Activated effector memory CD4-positive, alpha-beta T cell treated with Interleukin-2 at 50 U/mL for 16 hours (primary cell): ENCODE measurements at places on chromosomes 16 and 17.

GRCh38 chr16:72848759-72849664 is 198.9 kb downstream of the ZFHX3 start:
- no peak for DNase-seq

GRCh38 chr16:314795-315299 is 31.9 kb downstream of the PDIA2 start:
- no peak for DNase-seq

GRCh38 chr17:2250140-2251095 is 53.2 kb downstream of the SMG6 start:
- no peak for DNase-seq

DNA sequence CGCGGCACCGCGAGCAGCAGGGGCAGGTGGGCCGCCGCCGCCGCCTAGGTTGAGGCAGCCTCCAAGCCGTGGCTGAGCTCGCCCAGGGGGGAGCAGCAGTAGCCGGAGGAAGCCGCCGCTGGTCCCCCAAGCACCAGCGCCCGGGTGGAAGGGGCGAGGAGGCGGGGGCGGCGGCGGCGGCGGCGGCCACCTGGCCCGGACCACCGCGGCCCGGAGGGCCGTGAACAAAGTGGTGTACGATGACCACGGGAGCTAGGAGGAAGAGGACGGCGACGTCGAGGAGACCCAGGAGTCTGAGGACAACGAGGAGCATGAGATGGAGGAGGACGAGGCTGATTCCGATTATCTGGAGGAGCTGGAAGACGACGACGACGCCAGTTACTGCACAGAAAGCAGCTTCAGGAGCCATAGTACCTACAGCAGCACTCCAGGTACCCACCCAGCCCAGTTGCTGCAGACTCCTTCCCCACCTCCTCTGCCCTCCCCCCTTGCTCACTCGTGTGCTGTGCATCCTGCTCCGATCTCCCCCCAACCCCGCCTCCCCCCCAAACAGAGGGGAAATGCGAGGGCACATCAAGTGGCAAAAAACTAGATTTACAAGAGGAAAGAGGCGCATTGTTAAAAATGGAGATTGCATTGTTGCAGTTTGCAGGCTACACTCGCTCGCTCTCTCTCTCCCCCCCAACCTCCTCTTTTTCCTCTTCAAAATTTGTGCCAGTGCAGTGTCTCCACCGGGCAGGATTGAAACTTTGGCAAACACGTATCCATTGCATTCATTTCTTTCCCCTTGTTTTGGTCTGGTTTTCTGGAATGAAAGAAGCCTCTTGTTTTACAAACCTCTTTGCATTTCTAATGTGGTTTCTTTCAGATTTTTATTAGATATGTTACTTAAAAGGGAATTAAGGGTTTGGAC is 41.8 kb upstream of the AMZ2 start:
- DNase-seq = peak; percentile 45

- DNase-seq = no peak
Observed at GRCh38 chr17:883586-883962, 96.0 kb downstream of the NXN start.

DNA sequence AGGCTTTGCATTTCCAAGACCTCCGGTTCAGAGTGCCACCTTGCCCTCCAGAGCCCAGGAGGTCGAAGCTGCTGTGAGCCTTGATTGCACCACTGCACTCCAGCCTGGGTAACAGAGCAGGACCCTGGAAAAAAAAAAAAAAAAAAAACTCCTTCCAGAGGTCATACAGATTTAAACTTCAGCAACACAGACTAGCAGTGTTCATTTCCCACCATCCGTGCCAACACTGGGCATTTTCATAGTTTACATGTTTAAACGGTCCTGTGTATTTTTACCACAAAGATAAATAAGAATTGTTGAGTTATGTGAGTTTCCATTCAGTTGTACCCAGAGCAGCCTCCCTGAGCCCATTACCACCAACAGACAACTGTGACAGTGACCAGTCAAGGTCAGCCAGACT is 50.4 kb downstream of the ZDHHC7 start:
- DNase-seq = no peak

DNA sequence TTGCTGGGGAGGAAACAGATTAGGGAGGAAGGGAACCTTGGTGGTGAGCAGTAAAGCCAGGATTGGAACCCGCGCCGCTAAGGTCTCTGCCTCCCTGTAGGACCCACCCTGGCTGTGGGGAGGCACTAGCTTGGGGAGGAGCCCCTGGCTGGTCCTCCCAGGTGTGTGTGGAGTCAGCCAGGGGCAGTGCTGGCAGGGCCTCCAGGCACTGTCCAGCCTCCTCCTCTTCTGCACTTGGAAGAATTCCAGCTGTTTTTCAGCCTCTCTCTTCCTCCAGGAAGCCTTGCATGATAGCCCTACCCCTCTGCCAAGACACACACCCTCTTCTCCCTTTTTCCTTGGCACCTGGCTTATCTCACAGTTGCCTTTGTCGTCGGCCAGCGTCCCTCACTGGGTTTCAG is 34.8 kb downstream of the TMEM235 start:
- no peak for DNase-seq

DNA sequence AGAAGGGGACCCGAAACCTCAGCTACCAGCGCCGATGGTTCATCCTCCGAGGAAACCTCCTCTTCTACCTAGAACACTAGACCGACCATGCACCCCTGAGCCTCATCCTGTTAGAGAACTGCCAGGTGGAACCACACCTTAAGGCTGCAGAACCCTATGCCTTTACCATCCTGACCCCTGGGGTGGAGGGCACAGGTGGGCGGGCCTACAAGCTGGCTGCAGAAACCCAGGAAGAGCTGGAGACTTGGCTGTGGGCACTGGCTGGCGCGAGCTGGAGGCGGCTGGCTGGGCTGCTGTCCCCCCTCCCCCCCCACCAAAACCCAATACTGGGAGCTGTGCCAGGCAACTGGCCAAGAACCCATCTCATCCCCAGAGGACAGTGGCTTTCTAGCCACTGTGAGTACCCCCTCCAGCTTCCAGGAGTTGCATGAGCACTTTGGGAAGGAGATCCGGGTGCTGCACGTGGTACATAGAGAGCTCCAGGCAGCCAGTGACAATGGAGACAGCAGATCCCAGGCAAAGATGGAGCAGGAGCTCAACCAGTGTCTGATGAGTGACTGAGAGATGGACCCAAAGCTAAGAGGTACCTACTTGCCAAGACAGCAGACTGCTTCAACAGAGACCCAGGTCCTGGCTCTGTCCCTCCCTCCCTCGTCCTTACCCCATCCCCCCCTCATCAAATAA is 1.4 kb upstream of the CD2BP2 start:
- DNase-seq = peak; percentile 10

- no peak for DNase-seq
Observed at GRCh38 chr17:17738901-17739300, 57.6 kb downstream of the RAI1 start.

DNA sequence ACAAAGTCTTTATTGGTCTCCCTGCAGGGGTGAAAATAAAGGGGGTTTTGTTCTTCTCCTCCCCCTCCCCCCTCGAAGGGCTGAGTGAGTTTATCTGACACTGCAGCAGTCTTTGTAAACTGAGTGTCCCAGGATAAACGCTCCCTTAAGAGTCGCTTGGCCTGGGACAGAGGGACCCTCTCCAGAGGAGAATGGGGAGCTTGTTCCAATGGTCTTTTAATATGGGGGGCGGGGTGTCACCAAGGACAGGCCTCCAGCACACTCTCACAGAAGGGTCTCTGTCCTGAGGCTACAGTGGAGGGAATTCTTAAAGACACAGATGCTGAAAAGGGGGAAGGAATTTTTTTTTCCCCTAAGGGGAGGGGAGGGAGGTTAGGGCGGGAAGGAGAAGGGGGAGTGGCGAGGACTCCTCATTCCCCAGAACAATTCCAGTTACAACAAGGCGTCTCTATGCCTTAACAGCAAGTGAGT is 455.5 kb downstream of the SOX9 start:
- DNase-seq = no peak

- DNase-seq = no peak
Observed at GRCh38 chr17:74987909-74988711, 678 bp downstream of the CDR2L start.

- no peak for DNase-seq
Observed at GRCh38 chr17:75561927-75562603, 25.5 kb upstream of the MYO15B start.

- DNase-seq = no peak
Observed at GRCh38 chr16:84247844-84248243, 8.0 kb upstream of the KCNG4 start.

DNA sequence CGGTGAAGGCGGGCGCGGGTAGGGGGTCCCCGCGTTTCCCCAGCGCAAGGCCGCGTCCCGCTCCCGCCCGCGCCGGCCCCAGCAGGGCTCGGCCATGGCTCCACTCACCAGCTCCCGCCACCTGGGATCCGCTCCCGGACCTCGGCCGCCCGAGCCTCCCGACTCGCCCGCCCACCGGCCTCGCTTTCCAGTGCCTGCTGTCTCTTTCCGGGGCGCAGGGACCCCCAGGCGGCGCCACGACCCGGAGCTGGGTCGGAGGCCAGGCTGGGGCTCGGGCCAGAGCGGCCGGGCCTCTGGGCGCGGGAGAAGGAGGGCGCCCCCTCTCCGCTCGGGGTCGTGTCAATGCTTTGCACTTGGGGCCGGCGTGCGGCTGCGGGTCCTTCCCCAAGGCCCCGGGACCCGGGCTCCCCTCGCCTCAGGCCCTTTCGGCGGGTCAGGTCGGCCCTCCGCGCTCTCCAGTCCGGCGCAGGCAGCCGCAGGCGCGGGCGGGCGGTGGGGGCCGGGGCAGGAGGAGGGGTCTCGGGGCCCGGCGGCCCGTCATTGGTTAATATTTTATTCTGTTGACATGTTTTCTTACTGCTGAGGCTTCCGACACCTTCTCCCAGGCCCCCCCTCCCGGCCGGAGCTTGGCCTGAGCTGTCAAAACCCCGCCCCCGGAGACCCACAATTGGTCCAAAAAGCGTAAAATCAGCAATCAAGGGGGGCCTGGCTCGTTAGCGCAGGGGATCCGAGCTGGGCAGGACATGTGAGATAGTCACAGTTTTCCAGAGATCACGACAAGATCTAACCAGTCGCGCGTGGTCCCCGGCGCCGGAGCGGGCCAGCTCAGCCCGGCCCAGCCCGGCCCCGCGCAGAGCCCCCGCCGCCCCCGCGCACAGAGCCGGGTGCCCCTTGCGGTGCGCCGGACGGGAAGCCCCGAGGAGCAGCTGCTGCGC is at the start of gene TBX2:
Gene TBX2 (plus strand): TSS at position 713 of the 935 bp plus-strand sequence. CDS start 334 bp downstream, outside the sequence.
- DNase-seq = no peak

GRCh38 chr17:68950725-68951124 is 4.5 kb downstream of the ABCA8 start:
- no peak for DNase-seq

GRCh38 chr16:86117756-86118155 is 218.8 kb downstream of the IRF8 start:
- DNase-seq = no peak

DNA sequence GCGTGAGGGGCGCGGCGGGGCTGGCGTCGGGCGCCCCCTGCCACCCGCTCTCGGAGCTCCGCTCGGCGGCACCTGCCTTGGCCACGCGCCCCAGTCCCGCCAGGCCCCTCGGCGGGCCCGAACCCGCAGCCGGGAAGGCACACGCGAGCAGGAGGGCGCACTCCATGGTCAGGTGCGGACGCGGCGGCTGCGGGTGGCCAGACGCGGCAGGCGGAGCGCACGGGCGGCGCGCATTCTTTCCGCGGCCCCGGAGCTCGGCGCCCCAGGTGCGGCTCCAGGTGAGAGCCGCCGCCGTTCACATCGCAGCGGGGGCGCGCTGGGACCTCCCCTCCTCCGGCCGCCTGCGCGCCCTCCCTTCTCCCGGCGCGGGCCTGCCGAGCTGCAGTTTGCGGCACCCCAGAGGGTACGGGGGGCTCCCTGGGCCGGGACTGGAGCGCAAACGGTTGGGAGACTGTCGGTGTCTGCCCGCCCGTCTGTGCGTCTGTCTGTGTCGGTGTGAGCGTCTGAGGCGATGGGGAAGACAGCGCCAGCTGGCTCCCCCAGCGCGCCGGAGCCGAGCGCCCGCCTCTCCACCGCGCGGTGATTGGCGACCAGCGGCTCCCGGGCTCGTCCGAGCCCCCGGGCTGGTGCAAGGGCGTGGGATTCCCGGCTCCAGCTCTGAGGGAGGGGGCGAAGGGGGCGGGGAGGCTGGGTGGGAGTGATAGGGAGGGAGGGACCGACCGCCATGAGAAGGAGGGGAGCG is at the start of gene ADAMTS18:
Gene ADAMTS18 (minus strand): TSS at position 505 of the 742 bp plus-strand sequence. CDS start 339 bp downstream, at position 166.
- no peak for DNase-seq

- DNase-seq = peak; percentile 23
Observed at GRCh38 chr16:57128771-57129389, 36.5 kb downstream of the CPNE2 start.

GRCh38 chr17:79684132-79684985 is 46.4 kb upstream of the ENPP7 start:
- DNase-seq = no peak

- DNase-seq = no peak
Observed at GRCh38 chr16:6864671-6865070, 468.0 kb upstream of the RBFOX1 start.

- DNase-seq = no peak
Observed at GRCh38 chr17:68061512-68062313, 26.2 kb downstream of the KPNA2 start.

DNA sequence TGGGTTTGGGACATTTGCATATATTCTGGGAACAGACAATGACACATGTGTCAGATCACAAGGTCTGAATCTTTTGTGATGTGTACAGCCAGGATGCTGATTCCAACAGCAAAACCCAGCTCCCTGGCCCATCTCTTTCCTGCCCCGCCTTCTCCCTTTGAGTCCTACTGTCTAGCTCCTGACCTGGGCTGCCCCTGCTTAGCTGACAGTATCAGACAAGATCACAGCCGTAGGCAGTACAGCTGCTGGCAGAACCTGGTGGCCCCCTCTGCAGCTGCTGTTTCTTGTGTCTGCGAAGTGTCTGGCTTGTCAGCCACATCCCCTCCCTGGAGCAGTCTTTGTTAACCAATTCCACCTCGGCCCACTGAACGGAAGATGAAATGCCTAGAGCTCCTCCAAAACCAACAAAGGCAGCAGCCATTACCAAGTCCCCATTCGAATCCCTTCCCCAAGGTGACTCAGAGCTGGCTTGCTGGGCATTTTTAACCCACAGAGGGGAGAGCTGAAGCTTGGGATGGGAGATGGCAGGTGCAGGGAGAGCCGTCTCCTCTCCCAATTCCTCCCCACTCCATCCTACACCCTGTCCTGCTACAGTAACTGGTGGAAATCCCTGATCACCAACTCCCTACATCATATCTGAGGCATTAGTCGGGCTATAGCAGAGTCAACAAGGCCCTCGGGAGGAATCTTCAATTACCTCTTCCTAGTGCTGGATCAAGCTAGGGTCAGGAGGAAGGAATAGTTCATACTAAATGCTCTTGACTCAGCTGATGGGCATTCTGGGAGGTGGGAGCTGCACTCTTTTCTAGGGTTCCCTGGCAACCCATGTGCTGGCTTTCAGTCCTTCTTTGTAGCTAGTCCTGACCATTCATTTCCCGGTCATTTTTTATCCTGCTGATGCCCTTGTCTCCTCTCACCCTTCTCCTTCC is 5.8 kb downstream of the PIPOX start:
- DNase-seq = no peak

DNA sequence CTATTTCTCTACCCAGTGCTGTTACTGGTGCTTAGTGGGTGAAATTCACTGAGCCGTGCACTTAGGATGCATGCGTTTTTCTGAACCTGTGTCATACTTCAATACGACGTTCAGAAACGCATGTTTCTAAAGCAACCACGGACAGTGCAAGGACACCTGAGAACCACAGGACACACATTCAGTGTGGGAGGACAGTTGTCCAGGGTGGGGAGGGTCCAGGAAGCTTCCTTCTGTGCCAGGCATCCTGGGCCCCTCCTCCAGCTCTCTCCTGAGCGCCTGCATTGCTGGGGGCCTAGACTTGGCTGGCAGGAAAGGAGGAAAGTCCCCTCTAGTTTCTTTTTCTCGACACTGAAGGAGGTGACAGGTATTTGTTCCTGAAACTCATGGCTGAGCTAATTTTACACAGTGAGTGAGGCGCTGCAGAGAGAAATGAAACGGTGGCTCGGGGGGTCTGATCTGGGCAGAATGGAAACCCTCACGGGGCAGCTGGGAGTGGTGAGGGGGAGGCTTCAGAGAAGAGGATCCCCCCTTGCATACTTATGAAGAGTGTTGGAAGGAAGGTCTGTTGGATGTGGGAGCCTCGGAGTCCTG is 89.9 kb downstream of the IRF8 start:
- DNase-seq = no peak
